ENCODE measurements at places on chromosomes 7 and 10.

GRCh38 chr10:90865401-90865800 lies 6.4 kb upstream of the RPP30 start:
- no peak for DNase-seq

DNA sequence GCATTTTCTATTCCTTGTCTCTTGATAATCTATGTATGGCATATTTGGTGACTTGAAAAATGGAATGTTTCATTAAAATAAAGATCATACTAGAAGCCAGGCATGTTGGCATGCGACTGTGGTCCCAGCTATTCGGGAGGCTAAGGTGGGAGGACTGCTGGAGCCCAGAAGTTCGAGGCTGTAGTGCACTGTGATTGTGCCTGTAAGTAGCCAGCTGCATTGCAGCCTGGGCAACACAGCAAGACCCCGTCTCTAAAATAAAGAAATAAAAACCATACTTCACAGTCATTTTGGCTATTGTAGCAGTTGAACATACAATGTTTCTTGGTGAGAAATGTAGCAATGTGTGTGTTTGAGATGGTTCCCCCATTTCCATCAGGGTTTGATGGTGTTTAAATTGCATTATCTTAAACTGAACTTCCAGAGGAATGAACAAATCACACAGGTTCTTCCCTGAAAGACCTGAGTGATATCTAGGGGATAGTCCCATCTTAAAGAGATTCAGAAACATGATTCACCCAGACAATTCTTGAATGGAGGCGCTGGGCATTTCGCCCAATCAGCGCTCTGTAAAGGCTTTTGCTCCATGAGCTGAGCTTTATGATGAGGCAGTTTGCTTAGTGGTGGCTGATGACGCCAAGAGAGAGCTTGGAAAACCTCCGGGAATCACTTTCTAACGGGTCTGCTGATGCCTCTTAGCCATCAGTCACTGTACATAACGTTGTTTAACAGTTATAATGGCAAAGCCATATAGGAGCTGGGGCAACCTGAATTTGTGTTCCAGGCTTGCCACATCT lies 19.4 kb upstream of the BTBD16 start:
- no peak for DNase-seq

DNA sequence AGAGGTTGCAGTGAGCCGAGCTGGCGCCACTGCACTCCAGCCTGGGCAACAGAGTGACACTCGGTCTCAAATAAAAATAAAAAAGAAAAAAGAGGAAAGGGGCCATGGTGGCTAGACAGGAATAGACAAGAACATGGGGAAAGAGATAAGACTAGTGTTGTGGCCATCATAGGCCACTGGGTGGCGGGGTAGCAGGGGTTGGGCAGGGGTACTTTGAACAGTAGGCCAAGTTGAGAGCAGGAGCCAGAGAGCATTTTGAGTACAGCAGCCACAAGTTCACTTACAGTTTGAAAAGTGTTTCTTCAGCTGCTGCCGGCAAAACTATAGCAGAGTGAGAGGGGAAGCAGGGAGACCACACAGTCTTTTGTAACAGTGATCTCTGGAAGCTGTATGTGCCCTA lies 656.0 kb downstream of the CNTNAP2 start:
- no peak for DNase-seq

GRCh38 chr7:105213611-105214010 lies 175.1 kb downstream of the SRPK2 start:
- no peak for DNase-seq
